Omental fat pad (tissue), 4 donors: ENCODE measurements at places on chromosomes 5 and 9. TPM values are rescaled to one million over a fixed set of nuclear protein-coding genes. Genes with fewer than 3 reads are reported as not detected.

SV2C gene
- total RNA-seq: 0.09 TPM

WNK2 gene
- 1.7 TPM for total RNA-seq

IL6ST gene
- 626 TPM for total RNA-seq

ZNF883 gene
- total RNA-seq: not detected

PCDHGB7 gene
- 7.8 TPM for total RNA-seq

TMC1 gene
- not detected for total RNA-seq

DNA sequence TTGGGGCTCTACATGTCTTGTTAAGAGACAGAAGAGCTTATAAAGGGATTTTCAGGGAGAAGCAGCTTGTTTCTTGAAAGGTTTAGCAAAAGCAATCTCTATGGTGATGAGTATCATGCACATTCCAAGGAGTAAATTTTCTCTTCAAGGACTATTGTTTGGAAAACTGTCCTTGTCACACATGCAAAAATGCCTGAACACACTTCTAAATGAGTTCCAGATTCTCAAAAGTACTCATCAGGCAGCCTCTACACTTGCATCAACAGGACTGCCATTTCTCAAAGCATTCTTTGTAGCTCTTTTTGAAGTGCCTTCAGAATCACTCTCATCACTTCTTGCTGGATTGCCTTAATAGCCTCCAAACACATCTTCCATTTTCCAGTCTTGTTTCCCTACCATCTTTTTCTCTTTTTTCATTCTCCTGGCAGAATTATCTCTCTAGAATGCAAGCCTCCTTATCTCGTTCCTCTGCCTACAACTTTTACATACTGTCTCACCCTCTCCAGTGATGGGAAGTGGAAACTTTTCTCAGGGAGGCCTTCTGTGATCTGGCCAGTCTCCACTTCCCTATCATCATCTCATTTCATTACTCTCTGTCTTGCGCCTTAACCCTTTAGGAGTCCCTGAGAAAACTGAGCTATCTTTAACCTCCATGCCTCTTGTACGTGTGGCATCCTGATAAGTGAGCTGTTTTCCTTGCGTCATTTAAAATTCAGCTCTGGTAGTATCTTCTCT is 631.5 kb upstream of the TLE4 start:
- DNase-seq: no peak

- no peak for DNase-seq
Measured at GRCh38 chr5:71924980-71925379, 182.3 kb upstream of the MAP1B start.

DNA sequence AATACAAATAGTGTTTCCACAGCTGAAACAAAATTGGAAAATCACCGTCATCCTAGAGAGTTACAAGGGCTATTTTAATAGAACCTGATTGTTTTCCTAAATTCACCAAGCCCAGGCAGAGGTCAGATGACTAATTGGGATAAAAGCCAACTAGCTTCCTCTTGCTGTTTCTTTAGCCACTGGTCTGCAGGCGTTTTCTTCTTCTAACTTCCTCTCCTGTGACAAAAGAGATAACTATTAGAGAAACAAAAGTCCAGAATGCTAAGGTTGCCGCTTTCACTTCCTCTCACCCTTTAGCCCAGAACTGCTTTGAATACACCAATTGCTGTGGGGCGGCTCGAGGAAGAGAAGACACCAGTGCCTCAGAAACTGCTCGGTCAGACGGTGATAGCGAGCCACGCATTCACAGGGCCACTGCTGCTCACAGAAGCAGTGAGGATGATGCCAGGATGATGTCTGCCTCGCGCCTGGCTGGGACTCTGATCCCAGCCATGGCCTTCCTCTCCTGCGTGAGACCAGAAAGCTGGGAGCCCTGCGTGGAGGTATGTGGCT is at the start of gene TLR4:
Gene TLR4 (plus strand): TSS at position 380 of the 552 bp plus-strand sequence. CDS start 70 bp downstream, at position 450.
- no peak for DNase-seq

GRCh38 chr5:179422213-179422855 is 77.1 kb upstream of the ADAMTS2 start:
- DNase-seq: no peak
